Activated naive CD4-positive, alpha-beta T cell treated with anti-CD3 and anti-CD28 coated beads for 36 hours (primary cell): ENCODE measurements at places on chromosomes 13 and 19.

DNA sequence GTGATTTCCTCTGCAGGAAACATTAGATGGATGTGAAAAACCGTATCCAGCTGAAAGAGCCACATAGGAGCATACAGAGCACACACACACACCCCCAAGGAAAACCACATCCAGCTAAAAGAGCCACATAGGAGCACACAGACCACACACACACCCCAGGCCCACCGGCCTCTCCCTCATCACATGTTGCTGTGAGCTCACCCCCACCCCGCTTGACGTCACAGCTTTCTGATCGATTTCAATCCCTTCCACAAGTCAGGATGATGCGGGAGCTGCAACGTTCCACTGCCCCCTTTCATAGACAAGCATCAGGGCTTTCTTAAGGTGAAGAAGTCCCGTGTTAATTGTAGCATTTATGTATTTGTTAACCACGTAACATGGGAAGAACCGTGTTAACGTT, 72.4 kb upstream of the SOX1 start:
- DNase-seq: no peak

DNA sequence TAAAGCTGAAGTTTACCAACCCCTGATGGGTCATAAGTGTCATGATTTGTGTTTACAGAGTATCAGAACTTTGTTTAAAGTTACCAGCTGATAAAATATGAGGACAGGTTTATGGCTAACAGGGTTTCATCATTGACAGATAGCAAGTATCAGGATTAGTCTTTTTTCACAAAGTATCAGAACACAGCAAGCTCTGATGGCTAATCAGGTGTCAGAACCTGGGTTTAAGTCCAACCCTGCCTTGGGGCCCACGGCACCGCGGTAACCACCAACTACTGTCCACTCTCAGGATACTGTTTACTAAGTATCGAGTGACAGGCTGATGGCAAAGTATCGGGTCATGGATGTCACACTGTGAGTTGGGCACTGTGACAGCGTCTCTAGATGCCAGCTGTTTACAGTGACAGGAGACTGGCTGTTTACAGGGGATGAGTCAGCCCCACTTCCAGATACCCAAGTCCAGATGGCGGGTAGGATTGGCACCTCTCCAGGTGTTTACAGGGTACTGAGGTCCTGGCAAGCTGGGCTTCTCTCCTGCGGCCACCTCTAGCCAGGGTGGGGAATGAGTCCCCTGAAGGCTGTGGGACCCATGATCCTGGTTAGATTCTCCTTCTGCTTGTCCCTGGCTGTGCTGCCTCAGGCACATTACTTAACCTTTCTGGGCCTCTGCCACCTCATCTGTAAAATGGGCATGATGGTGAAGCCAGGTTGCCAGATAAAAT, 21.8 kb downstream of the ARRDC2 start:
- DNase-seq: no peak

DNA sequence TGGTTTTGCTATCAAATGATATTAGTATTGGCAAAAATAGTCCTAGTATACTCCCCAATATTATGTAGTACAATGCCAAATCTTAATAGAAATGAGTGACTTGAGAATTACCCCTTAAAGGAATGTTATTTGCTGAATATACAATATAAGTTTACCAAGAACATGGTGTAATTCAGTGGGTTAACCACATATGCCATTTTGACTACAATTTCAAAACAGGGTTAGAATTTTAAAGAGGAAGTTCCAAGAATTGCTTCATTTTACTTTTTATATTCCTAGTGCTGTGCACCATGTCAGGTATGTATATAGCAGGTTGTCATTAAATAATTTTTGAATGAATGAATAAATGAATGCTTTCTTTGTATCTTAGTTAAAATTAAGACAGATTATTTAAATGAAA, 66.3 kb downstream of the LMO7 start:
- DNase-seq: no peak

- no peak for DNase-seq
Observed at GRCh38 chr13:44160591-44161191, 212.9 kb upstream of the SERP2 start.

- no peak for DNase-seq
Observed at GRCh38 chr19:56842412-56842811, 1.9 kb upstream of the PEG3 start.

GRCh38 chr13:20035130-20035529, 76.6 kb downstream of the ZMYM2 start:
- DNase-seq: no peak

DNA sequence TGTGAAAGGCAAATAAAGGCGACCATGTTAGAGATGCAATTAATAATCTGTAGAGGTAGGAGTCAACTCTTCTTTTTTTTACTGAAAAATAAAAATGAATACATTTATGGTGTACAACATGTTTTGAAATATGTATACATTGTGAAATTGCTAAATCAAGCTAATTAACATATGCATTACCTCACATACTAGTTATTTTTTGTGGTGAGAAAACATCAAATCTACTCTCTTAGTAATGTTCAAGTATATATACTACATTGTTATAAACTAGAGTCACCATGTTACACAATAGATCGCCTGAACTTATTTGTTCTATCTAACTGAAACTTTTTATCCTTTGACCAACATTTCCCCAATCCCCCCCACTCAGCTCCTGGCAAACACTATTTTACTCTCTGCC, 143.2 kb downstream of the POU4F1 start:
- no peak for DNase-seq

- DNase-seq: no peak
Observed at GRCh38 chr19:36257520-36257876, 42.6 kb downstream of the ZNF146 start.

DNA sequence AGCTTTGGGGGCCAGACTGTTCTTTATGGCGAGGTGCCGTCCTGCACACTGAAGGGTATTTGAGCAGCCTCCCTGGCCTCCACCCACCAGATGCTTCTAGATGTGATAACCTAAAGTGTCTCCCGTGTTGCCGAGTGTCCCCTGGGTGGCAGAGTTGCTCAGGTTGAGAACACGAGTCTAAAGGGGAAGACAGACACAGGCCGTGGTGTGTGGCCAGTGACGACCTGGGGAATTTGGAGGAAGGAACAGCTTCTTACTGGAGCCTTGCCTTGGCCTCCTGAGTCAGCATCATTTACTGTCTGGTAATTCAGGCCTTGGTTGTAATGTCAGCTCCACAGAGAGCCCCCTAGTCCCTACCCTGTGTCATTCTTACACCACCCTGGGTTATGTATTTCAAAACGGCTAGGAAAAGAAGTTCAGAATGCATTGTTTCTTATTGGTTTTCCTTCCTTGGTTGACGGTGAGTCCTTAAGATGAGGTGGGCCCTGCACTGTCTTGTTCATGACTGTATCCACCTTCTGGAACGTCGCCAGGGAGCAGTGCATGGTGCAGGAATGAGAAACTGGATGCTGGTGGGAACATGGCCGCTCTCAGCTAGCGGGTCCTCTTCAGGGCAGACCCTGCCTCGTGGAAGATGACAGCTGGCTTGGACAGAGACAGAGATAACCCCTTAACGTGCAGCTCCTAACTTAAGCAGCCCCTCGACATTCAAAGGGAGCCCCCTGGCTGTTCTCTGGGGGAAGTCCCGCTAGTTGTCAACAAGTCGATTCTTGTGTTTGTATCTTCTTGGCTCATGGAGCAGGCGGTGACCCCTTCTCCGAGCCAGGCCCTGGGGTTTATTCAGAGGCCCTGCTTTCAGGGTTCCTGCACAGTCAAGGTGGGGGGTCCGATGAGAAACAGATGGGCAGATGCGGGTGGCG, 7.2 kb downstream of the SIN3B start:
- peak; percentile 48 for DNase-seq
